ENCODE measurements at places on chromosomes 16 and 17.
A peak's percentile ranks its signal among the peaks of the same experiment; 100 is the strongest.

- peak; percentile 62 for DNase-seq
Measured at GRCh38 chr17:32350666-32351418, 885 bp downstream of the ZNF207 start.

DNA sequence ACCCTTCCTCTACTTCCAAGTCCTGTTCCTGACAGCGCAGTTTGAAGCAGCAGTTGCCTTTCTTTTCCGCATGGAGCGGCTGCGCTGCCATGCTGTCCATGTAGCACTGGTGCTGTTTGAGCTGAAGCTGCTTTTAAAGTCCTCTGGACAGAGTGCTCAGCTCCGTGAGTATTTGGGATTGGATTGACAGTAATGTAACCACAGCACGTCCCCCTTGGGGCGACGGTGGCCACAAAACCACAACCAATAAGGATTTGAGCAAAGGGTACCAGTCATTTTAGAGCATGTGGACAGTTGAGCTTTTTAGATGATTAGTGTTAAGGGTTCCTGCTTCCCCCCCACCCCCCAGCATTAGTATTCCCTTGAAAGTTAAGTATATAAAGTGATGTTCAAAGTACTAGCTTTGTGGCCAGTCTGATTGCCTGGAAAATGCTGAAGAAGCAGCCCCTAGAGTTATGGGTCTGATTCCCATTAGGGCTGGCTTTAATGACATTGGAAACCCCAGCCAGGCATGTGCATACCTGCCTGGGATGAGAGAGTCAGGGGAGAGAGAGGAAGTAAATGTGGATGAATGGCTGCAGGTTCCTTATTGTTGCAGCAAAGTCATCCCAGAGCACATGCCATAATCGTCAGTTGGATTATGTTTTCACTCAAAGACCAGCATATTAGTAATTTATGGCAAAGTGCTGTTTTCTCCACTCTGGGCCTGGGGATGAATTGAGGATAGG is 31.6 kb upstream of the SLC12A3 start:
- DNase-seq: no peak

- DNase-seq: no peak
Measured at GRCh38 chr16:85003725-85004586, 7.4 kb downstream of the ZDHHC7 start.

GRCh38 chr17:77132411-77133086 is 8.2 kb upstream of the SEC14L1 start:
- no peak for DNase-seq

DNA sequence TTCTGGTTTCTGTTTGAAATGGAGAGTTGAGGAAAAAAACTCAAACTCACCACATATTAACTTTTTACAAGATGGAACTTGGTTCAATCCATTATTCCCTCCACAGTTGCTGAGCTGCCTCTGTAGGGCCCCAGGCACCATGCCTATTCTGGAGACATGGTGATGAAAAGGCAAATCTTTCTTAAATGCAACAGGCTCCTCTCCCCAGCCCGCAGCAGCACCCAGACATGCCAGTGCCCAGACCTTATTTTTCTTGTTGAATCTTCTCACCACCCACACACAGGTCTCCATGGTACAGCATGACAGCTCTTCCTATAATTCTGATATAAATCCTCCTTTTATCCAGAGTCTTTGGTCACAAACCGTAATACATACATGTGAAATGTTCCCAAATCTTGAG is 7.6 kb downstream of the CYTH1 start:
- DNase-seq: no peak

DNA sequence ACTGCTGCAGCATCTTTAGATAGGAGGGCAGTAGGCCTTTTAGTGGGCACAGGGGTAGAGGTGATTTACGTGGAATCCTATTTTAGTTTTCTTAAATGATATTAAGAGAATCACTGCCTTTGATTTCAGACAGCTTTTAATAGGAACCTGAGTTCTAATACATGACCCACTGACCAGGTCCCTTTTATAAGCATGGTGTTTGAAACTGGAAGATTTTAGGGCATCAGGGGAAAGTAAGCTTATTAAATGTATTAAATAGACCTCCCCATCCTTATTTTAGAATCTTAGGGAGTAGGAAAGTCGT is 2.0 kb downstream of the MSL1 start:
- DNase-seq: no peak

DNA sequence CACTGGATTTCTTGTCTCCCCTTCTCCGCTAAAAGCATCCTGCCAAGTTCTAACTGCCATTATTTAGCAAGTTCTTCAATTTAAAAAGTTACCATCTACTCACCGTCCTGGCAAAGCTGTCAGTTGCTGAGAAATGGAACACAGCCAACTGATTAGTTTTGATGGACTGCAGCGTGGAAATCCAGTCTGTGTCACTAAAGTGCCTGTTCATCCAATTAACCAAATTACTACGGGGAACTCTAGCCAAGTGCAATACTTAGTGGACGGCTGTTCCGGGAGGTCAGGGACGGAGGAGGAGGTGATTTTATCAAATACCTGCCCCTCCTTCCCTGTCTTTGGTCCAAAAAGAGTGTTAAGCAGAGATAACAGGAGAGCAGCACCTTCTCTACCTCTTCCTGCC is 260.7 kb downstream of the MAF start:
- no peak for DNase-seq

GRCh38 chr17:31527606-31528005 is 136.1 kb downstream of the RAB11FIP4 start:
- DNase-seq: no peak

- DNase-seq: no peak
Measured at GRCh38 chr16:48426244-48427141, 41.3 kb upstream of the SIAH1 start.

GRCh38 chr17:60139438-60140285 is 10.1 kb upstream of the CA4 start:
- peak; percentile 27 for DNase-seq

GRCh38 chr17:68246271-68247028 is 1.4 kb upstream of the AMZ2 start:
- no peak for DNase-seq

GRCh38 chr17:57050306-57050705 is 34.7 kb upstream of the AKAP1 start:
- DNase-seq: no peak

DNA sequence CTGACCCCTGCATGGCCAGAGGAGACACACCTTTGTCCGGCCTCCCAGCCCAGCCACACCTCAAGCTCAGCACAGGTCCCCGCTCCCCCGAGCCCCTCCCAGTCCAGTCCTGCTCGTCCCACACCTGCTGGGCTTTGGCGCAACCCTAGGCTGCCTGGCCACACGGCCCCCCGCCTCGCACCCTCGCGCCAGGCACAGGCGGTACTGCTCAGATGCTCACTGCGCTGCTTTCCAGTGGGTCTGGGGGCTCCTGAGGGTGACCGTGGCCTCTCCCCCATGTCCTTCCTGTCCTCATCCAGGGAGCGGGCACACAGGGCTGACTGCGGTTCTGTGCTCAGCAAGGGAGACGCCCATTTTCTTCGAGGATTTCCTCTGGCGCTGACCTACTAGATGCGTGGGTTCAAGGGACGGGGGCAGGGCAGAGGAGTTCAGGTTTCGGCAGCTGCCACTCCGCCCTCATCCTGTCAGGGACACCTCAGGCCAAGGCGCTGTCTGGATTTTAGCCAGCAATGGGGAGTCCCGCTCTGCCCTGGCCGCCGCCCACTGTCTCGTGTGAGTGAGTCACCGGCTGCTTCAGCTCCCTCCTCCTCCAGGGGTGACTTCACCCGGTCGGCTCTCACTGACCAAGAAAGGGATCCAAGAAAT is 118.0 kb upstream of the ZNF469 start:
- no peak for DNase-seq

- peak; percentile 87 for DNase-seq
Measured at GRCh38 chr16:29025218-29025617, 40.4 kb downstream of the LAT start.

GRCh38 chr17:11144358-11145233 is 96.4 kb upstream of the SHISA6 start:
- peak; percentile 34 for DNase-seq

DNA sequence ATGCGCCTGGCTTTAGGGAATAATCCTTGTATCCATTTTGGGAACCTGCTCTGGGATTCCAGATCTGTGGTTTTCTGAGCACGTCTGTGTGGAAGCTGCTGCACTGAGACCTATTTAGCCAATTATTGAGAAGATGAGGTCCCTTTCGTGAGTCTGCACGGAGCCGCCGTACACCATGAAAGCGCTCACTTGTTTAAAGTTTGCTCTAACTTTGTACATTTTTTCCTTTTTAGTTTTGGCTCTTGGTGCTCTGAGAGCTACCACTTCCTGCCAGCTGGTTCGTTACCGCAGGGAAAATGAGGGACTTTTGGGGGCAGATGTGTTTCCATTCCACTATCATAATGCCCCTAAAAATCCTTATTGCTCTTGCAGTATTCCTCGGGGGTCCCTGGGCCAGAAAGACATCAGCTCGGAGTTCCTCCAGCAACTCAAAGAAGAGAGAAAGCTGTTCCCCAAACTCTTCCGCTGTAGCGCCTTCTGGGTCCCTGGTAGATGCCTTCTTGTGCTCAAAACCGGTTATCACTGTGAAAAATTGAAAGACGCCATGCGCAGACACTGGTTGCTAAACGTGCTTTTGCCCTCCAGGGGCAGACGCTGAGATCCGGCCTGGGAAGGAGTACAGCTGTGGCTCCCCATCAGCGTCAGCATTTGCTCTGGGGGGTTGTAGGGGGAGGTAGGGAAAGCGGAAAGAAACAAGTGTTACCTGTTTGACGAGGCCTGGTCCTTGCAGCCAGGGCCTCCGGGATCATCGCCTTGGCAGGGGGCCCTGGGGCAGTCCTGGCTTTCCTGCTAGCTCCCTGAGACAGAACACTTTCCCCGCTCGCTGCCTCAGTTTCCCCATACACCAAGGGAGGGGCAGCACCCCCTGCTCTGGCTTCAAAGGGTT is 238.1 kb downstream of the MRTFB start:
- DNase-seq: peak; percentile 79

DNA sequence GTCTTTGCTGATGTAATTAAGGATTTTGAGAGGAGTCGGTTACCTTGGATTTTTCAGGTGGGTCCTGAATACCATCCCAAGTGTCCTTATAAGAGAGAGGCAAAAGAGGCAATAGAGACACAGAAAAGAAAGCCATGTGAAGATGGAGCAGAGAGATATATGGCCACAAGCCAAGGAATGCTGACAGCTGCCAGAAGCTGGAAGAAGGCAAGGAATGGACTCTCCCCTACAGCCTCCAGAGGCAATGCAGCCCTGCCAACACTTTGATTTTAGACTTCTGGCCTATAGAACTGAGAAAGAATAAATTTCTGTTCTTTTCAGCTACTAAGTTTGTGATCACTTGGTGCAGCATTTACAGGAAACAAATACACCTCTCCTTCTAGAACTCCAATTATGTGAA is 8.2 kb upstream of the RNFT1 start:
- DNase-seq: no peak

- DNase-seq: no peak
Measured at GRCh38 chr17:28413804-28414203, 7.8 kb upstream of the SLC46A1 start.

GRCh38 chr16:27428026-27428785 is 26.2 kb downstream of the IL21R start:
- no peak for DNase-seq

DNA sequence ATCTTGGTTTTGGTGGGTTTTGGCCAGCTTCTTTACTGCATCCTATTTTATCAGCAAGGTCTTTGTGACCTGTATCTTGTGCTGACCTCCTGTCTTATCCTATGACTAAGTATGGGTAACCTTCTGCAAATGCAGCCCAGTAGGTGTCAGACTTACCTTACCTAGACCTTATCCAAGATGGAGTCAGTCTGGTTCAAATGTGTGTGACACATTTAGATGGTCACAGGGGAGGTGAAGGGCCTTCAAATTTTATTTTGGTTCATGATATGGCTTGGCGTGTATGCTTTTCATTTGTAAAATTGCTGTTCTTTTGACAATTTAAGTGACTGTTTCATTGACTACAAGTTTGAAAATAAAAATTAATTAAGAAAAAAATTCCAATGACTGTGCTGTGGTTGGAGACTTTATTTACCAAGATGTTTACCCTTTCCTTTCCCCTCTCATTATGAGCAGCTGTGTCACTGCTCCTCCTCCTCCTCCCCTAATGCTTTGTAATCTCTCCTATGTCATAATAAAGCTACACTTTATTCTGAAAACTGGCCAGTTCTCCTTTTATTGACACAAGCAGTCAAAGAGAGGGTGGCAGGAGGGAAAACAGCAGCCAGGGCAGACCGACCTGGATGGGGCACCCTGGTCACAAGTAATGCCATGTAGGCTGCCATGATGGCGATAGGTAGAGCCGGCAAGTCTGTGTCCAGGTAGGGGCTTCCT is 49.4 kb downstream of the TNFRSF13B start:
- no peak for DNase-seq

DNA sequence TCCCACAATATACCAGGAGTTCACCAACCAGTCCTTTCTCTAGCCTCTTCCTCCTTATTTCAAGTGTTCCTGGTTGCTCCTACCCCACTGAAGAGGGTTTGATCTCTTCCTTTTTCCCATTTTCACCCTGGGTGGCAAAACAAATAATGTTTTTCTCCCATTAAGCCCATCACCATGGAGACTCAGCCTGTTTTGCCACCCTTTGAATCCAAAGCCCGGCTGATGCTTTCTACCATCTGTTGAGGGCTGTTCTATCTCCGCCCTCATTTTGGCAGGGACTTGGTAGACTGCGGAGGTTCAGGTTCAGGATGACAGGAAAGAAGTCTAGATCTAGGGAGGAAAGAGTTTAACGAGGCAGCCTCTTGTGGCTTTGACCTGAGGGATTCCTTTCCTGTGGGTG is 2.6 kb downstream of the DNAH2 start:
- DNase-seq: no peak

- DNase-seq: no peak
Measured at GRCh38 chr17:1727258-1727789, 2.8 kb downstream of the WDR81 start.

GRCh38 chr16:64051824-64052223 is 1070.0 kb downstream of the CDH11 start:
- no peak for DNase-seq

GRCh38 chr16:48498769-48499631 is 111.0 kb downstream of the N4BP1 start:
- DNase-seq: no peak

GRCh38 chr16:31664683-31665482 is 137.2 kb downstream of the AHSP start:
- DNase-seq: no peak

DNA sequence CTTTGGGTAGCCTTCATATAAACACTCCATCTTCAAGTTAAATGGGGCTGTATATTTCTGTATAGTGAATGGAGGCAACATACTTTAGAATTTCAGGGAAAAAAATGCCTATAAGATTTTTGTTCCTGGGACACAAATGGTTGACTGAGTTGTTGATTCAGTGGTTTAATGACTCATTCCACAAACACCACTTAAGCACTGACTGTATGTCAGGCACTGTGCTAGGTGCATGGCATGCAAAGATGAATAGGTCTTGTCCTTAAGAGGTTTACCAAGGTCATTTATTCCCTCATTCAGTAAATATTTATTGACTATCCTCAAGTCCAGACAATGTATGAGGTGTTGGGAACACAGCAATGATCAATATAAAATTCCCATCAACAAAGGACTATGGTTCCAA is 417.1 kb downstream of the CA10 start:
- DNase-seq: no peak
